ENCODE measurements at places on chromosomes 12 and 14.

GRCh38 chr14:46279776-46280175 lies 371.8 kb downstream of the RPL10L start:
- no peak for DNase-seq

DNA sequence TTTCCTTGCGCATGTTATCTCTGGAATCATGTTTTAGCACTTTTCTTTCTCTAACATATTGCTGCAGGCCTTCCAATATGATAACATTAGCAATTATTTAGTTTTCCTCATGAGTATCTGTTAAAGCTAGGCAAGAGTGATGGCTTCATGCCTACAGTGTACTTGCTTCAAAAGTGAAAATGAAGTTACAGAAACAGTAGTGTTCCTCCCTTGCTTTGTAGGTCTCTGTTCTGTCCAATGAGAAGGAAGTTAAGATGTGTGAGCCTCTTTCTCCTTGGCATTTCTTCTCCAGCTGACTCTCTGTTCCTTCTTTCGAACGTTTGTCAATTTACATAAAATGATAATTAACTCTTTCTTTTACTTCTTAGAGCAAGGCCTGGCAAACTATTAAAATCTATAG lies 22.2 kb downstream of the LRRIQ1 start:
- no peak for DNase-seq

GRCh38 chr12:87427770-87428169 lies 601.4 kb downstream of the C12orf50 start:
- DNase-seq = no peak

DNA sequence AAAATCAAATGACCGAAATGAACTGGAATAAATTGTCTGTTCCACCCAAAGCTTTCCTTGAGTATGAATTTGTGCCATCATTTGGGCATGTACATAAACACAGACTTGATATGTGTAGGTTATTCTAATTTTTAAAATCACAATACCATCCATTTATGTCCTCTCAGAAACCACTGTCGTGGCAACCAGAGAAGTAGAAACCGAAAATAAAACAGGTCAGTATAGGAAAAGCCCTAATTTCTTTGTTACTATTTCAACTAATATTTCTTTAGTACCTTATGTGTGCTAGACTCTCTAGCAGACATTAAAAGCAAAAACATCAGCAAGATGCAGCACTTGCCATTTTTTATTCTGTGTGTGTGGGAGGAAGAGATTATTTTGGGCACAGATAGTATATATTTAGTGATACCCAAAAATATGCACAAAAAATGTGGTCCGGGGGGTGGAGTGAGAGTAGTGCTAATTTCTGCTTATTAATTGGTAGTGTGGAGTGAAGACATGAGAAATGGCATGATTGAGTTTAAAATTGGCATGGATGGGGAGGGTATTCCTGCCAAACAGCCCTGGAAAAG lies 130.8 kb upstream of the CNTN1 start:
- DNase-seq = no peak

DNA sequence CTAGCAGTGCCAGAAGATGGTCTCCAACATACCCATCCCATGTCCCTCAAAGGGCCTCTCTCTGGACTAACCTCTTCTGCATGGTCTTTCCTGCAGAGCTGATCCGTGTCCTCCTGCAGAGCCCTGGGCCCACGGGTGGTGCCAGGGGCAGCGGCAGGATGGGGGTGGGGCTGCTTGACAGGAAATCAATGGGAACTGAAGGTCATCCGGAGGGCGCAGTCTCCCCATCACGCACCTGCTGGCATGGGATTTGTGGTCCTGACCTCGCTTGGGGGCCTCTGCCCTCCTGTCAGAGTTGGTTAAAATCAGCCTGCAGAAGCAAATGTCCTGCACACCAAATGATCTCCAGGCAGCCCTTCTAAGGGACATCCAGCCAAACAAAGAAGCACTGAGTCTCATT lies 110.2 kb downstream of the DPF3 start:
- DNase-seq = no peak

GRCh38 chr12:122081697-122082221 lies 3.2 kb downstream of the MLXIP start:
- DNase-seq = peak; percentile 56

GRCh38 chr12:108457734-108458361 lies 57.2 kb upstream of the FICD start:
- no peak for DNase-seq

GRCh38 chr14:98226411-98226810 lies 1045.6 kb downstream of the BCL11B start:
- no peak for DNase-seq

GRCh38 chr12:2959505-2960389 lies 550 bp downstream of the TEAD4 start:
- DNase-seq = no peak

GRCh38 chr14:80669426-80669825 lies 272.1 kb downstream of the CEP128 start:
- DNase-seq = no peak

GRCh38 chr14:29671034-29671433 lies 256.6 kb downstream of the PRKD1 start:
- no peak for DNase-seq

- DNase-seq = no peak
These were observed 57.2 kb upstream of the USP44 start for GRCh38 chr12:95608252-95609033.

- peak; percentile 38 for DNase-seq
These were observed 886 bp downstream of the SIX1 start for GRCh38 chr14:60648249-60648933.

GRCh38 chr12:9702255-9702654 lies 30.6 kb downstream of the CLECL1 start:
- DNase-seq = no peak

DNA sequence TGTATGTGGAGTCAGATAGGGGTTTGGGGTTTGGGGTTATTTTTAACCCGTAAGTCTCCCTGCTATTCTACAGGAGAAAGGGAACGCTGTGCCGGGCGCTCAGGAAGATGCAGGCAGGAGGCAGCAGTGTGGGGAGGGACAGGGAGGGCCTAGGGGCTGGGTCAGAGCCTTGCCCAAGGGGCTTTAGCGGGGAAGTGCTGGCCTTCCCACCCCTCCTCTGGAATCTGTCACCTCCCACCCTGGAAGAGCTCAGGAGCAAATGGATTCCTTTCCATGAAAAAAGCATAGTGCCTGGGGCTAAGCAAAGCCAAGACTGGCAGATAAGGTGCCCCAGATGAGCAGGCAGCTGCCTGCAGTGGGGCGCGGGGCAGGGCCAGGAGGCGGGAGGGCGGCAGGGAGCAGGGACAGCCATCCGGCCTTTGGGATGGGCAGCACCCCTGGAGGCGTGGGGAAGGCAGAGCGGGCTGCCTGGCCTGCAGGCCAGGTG lies 7.3 kb upstream of the INF2 start:
- no peak for DNase-seq
